ENCODE measurements at places on chromosomes 4 and X.

- DNase-seq = no peak
Observed at GRCh38 chr4:92232566-92232965, 71.2 kb upstream of the GRID2 start.

DNA sequence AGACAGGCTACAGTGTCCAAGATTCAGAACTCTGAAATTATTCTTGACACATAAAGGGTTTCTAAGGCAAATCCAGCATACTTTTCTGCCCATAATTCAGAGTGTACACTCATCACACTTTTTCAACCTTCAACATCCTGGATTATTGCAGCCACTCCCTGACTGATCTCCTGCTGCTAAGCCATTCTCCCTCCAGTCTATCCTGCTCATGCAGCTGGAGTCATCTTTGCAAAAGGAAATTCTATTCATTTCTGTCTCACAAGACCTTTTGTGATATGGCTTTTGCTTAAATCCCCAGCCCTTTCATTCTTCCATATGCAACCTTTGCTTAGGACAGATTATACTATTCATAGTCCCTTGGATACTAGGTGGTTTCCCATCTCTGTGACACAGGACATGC, 236.1 kb upstream of the LDB2 start:
- no peak for DNase-seq

GRCh38 chrX:120294651-120295050, 16.6 kb downstream of the TMEM255A start:
- DNase-seq = no peak

- DNase-seq = peak; percentile 63
Observed at GRCh38 chrX:71178908-71179307, 34.3 kb downstream of the NLGN3 start.

GRCh38 chr4:140858897-140859296, 102.7 kb upstream of the TBC1D9 start:
- no peak for DNase-seq

DNA sequence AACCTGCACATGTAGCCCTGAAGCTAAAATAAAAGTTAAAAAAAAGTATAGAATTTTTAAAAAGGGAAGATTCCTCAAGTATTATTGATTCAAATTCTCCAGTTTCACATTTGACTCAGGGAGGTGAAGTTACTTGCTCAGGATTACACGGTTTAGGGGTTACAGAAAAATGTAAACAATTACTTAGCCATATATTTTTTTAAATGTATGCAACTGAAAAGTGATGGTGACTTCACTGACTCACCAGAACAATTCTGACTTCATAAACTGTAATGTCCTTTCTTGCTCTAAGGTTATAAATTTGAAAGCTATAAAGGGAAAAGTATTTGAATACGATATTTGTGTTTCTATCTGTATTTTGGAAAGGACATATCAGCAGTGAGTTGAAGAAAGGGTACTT, 371.2 kb downstream of the SPRY1 start:
- no peak for DNase-seq

- DNase-seq = no peak
Observed at GRCh38 chr4:150072906-150073714, 5.1 kb upstream of the DCLK2 start.

GRCh38 chr4:173138624-173139023, 30.0 kb upstream of the GALNT7 start:
- DNase-seq = no peak

DNA sequence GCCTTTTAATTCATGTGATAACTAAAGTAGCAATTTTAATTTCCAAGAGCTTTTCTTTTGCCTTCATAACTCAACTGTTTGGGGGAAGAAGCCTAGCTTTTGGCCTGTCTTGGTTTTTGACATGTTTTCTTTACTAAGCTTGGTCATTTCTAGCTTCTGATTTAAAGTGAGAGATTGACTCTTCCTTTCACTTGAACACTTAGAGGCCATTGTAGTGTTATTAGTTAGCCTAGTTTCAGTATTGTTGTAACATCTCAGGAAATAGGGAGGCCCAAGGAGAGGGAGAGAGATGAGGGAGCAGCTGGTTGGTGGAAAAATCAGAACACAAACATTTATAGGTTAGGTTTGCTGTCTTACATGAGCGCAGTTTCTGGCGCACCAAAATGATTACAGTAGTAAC, 44.8 kb downstream of the DCLK2 start:
- DNase-seq = no peak

DNA sequence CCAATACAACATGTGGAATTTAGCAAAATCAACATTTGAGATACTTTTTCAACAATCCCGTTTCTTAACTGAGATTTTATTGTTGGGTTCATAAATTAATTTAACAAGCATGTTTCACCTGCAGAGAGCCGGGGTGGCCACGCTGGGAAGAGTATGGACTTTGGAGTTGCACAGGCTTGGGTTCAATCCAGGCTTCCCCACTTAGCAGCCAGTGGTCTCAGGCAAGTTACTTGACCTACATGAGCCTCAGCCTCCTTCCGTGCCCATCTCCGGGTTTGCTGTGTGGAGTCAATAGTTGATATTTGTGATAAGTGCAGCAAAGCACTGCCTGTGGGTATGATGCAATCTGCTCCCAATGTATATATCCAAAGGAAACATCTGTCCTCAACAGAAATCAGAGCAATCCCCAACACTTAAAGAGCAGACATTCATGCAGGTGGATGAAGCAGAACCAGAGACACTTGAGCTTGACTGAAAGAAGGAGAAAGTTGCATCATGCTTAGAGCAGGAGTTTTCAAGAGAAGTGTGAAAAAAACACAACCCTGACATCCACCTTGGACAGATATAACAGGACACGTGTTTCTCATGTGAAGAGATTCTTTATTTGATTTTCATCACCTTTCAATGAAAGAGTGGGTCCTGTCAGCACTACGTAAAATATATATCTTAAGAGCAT, 5.1 kb downstream of the CYTL1 start:
- no peak for DNase-seq

DNA sequence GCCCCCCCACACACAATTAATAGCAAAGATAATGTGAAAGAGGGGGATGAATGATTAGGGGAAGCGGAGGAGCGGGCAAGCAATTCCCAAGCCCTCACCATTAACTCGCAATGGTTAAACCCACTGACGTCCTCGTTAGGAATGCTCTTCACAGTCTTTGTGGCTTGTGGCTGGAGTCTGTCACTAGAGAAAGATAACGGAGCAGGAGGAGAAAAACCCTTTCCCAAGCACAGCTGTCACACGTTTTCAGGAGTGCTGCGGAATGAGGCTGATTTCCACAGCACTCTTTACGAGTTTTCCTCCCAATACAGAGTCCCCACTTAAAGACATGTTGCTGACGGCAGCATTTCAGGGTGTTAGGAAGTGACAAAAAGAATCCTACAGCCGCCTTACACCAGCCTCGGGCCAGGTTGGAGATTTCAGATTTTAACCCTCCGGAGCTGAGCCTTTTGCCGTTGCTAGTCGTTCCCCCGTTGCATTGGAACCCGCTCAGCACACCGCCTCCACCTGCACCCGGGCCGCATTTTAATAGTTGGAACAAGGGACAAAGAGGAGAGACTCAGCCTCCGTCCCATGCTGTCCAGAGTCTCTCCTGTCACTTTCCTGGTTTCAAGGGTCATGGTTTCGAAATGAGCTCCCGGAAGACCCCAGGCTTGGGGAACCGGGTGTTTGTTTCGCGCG, 92.2 kb downstream of the GEMIN8 start:
- peak; percentile 21 for DNase-seq

GRCh38 chr4:185597532-185598188, 62.4 kb upstream of the PDLIM3 start:
- DNase-seq = peak; percentile 53

DNA sequence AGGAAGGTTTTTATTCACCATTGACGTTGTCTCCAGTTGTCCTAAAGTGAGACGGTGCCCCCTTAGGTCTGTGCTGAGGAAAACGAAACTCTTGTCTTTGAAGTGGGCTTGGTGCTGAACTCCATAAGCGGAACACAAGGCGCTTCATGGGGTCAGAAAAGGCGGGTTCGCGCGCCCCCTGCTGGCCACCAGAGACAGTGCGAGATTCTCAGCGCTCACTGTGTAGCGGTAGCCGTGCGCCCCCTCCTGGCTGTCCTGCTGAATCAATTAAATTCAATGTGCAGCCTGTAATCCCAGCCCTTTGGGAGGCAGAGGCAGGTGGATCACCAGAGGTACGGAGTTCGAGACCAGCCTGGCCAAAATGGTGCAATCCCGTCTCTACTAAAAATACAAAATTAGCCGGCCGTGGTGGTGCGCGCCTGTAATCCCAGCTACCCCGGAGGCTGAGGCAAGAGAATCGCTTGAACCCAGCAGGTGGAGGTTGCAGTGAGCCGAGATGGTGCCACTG, 64.1 kb downstream of the RLIM start:
- DNase-seq = peak; percentile 68

GRCh38 chr4:533318-534100, 34.5 kb downstream of the PIGG start:
- no peak for DNase-seq

- no peak for DNase-seq
Observed at GRCh38 chr4:168835880-168836454, 174.1 kb downstream of the CBR4 start.

GRCh38 chr4:184802697-184803015, 23.1 kb downstream of the ACSL1 start:
- no peak for DNase-seq

All from SW480 (cell line).